ENCODE measurements at places on chromosomes 5 and 9.

GRCh38 chr5:148962761-148963324 lies 100.0 kb downstream of the SH3TC2 start:
- DNase-seq, result no peak

GRCh38 chr9:95131023-95131943 lies 186.2 kb downstream of the FANCC start:
- peak; percentile 55 for DNase-seq

DNA sequence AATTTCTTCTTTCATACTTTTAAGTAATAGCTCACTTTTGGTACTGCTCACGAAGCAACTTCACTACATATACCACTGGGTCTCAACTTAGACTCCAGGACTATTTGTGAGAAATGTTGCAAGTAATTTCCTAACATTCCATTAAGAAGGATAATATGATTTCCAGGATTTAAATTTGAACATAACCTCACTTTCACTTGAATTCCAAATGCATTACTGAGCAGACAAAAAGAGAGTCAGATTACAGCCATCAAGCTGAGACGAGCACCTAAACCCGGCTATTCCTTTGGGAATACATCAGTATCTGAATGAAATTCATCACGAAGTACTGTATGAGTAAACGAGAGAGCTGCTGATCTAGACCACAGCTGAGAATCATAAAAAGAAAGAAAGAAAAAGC lies 47.3 kb downstream of the LIFR start:
- no peak for DNase-seq

- DNase-seq, result peak; percentile 72
Observed at GRCh38 chr5:143402553-143403333, 743 bp downstream of the NR3C1 start.

GRCh38 chr9:38119560-38120236 lies 50.7 kb upstream of the SHB start:
- no peak for DNase-seq

GRCh38 chr9:131478421-131478868 lies 24.3 kb upstream of the POMT1 start:
- DNase-seq, result peak; percentile 75

DNA sequence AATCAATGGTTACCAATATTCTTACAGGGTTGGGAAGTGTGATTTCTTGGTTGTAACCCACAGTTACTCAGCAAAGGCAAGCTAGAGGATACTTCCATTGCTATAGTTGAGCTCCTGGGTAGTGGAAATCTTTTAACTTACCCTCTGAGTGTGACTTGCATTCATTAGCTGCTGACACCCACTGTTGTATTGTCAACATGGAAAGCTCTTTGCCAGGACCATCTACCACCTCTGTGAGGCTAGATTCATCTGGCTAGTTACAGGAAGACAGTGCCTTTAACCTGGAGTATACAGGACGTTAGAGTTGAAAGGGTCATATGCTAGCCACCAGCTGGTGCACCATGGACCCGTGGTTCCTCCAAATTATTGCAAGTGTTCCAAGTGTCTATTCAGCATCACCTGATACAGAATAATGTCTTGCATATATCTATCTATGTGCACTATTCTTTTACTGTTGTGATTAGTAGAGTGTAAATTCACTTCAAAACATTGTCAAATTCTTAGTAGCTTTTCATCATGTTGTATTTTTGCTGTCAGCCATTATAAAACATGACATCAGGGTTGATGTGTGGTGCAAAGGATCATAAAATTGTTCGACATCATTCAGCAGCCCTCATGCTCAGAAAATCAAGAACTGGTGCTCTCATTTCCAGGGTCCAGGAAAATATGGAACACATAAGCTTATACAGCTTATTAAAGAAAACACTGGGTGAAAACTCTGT lies 239.0 kb downstream of the PJA2 start:
- no peak for DNase-seq

- DNase-seq, result no peak
Observed at GRCh38 chr5:54390015-54390414, 65.5 kb upstream of the HSPB3 start.

DNA sequence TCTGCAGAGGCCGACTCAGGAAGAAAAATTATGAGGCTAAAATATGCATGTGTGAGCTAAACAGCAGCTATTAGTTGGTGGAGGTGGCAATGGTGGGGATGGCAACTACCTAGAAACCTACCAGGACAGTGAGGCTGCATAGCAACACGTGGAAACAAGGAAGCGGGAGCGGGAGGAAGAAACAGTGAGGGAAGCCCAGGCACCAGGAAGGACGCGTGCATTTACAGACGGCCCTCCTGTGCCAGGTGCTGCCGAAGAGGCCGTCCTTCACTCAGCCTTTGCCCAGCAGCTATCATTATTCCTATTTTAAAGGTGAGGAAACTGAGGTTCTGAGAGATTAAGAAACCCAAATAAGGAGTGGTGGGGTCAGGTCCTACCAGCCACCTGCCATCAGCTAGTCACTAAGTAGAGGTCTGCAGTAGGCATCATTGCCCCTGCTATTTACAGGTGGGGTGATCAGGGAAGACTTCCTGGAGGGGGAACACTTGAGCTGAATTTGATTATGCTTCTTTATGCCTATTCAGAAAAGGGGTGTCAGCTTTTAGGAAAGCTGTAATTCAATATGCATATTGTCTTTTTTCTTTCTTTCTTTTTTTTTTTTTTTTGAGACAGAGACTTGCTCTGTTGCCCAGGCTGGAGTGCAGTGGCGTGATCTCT lies 125.3 kb downstream of the CRB2 start:
- no peak for DNase-seq

- no peak for DNase-seq
Observed at GRCh38 chr9:95058795-95059386, 258.6 kb downstream of the FANCC start.

DNA sequence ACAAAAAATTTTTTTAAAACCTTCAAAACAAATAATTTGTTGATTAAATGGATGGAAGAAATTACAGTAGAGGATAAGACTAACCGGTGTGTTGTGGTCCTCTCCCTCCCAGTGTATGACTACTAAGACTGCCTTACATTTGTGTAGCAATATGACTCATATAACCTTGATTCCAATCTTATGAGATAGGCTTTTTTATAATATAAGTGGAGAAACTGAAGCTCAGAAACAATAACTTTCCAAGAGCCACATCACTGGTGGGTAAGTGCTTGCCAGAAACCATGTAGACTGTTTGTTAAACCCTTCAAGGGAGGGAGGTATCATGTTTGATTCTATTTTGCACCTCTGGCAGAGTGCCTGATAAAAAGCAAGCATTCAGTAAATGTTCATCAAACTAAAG lies 47.5 kb downstream of the NLN start:
- no peak for DNase-seq

GRCh38 chr5:74209571-74209970 lies 431.0 kb downstream of the ENC1 start:
- no peak for DNase-seq

GRCh38 chr9:8088477-8088876 lies 288.9 kb upstream of the DMAC1 start:
- DNase-seq, result no peak

GRCh38 chr5:44412286-44412685 lies 23.1 kb upstream of the FGF10 start:
- DNase-seq, result no peak

GRCh38 chr9:95494416-95495371 lies 22.1 kb downstream of the PTCH1 start:
- peak; percentile 90 for DNase-seq

DNA sequence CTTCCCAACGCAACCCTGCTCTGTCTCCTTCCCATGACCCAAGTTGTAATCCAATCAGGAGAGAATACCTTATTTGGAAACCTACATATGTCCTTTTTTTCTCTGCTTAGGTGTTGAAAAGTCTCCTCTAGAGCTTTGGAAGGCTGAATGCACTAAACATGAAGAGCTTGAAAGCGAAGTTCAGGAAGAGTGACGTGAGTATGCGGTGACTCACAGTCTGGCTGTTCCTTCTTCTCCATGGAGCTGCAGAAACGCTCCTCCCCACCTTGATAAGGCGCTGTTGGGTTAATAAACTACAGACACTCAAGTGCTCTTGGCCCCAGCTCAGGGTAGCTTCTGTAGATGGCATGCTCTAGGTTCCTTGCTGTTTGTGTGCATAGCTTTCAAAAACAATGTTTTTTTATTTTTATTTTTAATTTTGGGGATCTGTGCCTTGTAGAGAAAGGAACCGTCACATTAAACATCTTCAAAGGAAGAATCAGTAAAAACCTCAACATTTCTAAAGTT lies 30.7 kb downstream of the RAI14 start:
- no peak for DNase-seq

- no peak for DNase-seq
Observed at GRCh38 chr9:78295731-78296130, 1.2 kb upstream of the PSAT1 start.

GRCh38 chr5:113381791-113382190 lies 53.0 kb downstream of the TSSK1B start:
- no peak for DNase-seq

- DNase-seq, result no peak
Observed at GRCh38 chr5:38968665-38969064, 105.5 kb downstream of the RICTOR start.

- DNase-seq, result peak; percentile 50
Observed at GRCh38 chr5:132459031-132459982, 31.3 kb downstream of the IRF1 start.

- DNase-seq, result no peak
Observed at GRCh38 chr5:151257731-151258181, 4.8 kb downstream of the GM2A start.

- DNase-seq, result no peak
Observed at GRCh38 chr5:40492056-40492455, 187.7 kb upstream of the PTGER4 start.

GRCh38 chr9:131562032-131562959 lies 17.0 kb downstream of the PRRT1B start:
- no peak for DNase-seq

DNA sequence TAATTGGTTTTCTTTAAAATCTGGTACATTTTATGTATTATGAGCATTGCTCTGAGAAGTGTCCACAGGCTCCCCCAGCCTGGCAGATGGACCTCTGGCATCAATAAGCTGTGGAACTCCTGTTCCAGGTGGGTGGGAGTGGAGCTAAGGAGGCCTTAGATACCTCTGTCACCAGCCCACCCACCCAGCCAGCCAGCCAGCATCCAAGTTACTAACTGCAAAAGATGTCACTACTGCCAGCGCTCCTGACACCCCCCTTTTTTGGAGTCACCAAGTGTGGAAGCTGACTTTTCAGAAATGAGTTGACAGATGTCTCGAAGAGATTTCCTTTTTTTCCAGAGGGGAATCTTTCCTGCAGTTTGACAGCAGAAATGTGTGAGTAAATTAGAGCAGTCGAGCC lies 111.2 kb downstream of the GALNT10 start:
- no peak for DNase-seq

GRCh38 chr5:150700246-150700593 lies 642 bp downstream of the RBM22 start:
- no peak for DNase-seq

GRCh38 chr5:59079622-59080620 lies 497.0 kb downstream of the RAB3C start:
- no peak for DNase-seq

GRCh38 chr5:74054139-74054538 lies 428.1 kb downstream of the ARHGEF28 start:
- no peak for DNase-seq

DNA sequence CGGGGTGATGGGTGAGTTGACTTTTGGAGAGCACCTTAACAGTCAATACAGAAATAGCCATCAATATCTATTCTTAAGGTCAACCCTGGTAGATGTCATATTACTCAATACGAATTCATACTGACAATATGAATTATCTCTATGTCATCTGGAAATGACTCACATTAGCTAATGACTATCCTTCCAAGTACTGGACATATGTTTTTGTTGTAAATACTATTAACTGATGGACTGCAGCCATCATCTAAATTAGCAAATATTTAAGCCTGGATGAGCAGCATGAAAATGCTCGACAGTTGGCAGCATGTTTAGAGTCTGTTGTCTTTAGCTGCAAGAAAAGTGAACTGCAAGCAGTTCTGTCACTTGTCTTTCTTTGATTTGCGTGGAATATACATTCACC lies 19.6 kb upstream of the ISOC1 start:
- DNase-seq, result no peak

DNA sequence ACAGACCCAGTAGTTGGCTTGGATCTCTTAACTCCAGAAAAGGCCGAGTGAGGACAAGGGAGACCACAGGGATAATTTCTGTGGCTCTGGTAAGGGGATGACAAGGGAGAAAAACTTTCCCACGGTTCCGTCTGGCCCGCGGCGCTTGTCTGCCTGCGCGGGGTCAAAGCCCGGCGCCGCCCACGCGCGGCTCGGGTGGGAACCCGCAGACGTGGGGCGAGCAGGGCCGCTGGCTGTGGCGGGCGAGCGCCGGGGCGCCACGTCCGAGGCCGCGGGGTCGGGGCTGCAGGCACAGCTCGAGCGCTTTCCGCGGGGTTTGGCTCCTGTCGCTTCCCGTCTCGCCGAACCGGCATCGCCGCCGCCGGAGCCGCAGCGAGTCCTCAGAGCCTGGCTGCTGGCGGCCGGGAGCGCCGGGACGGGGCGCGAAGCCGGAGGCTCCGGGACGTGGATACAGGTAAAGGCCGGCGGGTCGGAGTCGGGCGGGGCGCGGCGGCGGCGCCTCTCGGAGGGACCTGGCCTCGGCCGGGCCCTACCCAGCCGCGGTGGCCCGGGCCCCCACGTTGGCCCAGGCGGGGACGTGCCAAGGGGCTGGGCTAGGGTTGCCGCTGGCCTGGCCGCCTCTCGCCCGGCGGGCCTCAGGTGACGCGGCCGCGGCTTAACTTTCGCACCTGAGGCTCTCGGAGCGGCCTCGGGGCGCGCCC lies at the start of gene RNF180:
Gene RNF180, plus strand, starts transcription at position 344 of the 701 bp plus-strand sequence. CDS start 34,965 bp downstream, outside the sequence.
- peak; percentile 5 for DNase-seq

GRCh38 chr9:114888607-114889006 lies 41.8 kb downstream of the TNFSF8 start:
- peak; percentile 38 for DNase-seq

- no peak for DNase-seq
Observed at GRCh38 chr5:112348387-112348786, 70.7 kb downstream of the EPB41L4A start.

GRCh38 chr9:128902351-128903078 lies 18.3 kb upstream of the PHYHD1 start:
- peak; percentile 94 for DNase-seq

GRCh38 chr5:78746021-78746770 lies 97.6 kb upstream of the LHFPL2 start:
- DNase-seq, result no peak

- peak; percentile 42 for DNase-seq
Observed at GRCh38 chr9:131748411-131748955, 8.6 kb upstream of the RAPGEF1 start.

DNA sequence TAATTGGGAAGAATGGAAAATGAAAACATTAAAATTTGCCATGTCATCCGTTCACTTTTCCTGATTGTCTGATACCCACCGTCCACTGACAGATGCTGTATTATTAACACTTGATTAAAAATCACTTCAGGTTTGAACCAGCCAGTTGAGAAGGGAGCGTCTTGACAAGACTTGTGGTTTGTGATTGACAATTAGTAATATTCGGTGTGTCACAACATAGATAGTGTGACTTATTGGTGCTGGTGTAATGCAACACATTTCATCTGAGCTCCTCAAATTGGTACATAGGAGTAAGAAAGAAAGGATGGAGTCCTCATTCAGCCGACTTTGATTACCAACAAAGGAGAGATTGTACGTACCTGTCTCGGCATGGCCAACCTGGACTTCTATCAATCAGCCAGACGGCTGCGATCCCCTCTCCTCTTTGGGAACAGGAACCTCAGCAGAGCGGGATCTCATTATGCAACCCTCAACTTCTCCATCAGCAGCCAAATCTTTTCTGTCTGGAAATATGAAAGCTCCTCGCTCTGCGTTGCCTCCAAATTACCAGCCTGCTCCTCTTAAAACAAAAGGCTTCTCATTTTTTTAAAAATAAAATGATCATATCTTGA lies 211.7 kb upstream of the MVB12B start:
- no peak for DNase-seq
